ENCODE measurements at places on chromosomes 3 and 15.

GRCh38 chr3:72390841-72391240 is 457.4 kb downstream of the SHQ1 start:
- DNase-seq, result no peak

GRCh38 chr3:101876142-101876541 is 26.8 kb downstream of the NFKBIZ start:
- no peak for DNase-seq

GRCh38 chr3:173938616-173939015 is 541.1 kb downstream of the NLGN1 start:
- no peak for DNase-seq

- no peak for DNase-seq
Measured at GRCh38 chr3:119933207-119933606, 151.3 kb downstream of the NR1I2 start.

DNA sequence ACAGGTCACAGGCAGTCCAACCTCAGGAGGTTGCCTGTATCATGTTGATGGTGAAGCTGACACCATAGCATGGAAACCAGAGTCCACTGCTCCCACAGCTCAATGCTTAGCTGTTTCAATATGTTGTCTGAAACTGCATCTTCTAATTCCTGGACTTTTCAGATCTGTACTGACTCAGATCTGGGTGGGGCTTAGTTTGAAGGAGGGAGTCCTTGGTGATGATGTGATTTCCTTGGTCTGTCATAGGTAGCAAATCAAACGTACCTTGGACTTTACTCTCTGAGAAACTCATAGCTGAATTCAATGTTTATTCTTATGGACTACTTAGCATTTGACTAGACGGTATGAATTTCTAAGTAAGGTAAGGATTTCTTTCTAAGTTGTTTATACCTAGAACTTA is at the start of gene HHLA2:
Gene HHLA2, plus strand, starts transcription at position 310 of the 400 bp plus-strand sequence. CDS start 55,266 bp downstream, outside the sequence.
- no peak for DNase-seq

GRCh38 chr15:48421362-48421761 is 90.1 kb downstream of the DUT start:
- no peak for DNase-seq
